Right lobe of liver (tissue), 6 donors: ENCODE measurements at places on chromosomes 5 and 9. TPM values are rescaled to one million over a fixed set of nuclear protein-coding genes. Genes with fewer than 3 reads are reported as not detected.
A peak's percentile ranks its signal among the peaks of the same experiment; 100 is the strongest.

- no peak overlapping the region for H3K4me3 ChIP-seq
- H3K36me3 ChIP-seq, result peaks cover 15% of the 10 kb centered on the region
- H3K4me1 ChIP-seq, result no peaks in the 10 kb centered on the region
- no peaks in the 10 kb centered on the region for H3K27me3 ChIP-seq
- no peak for DNase-seq
- H3K27ac ChIP-seq, result no peak overlapping the region
These were observed 43.5 kb downstream of the NAA35 start for GRCh38 chr9:85984457-85984856.

- no peaks in the 10 kb centered on the region for H3K36me3 ChIP-seq
- peak; percentile 50 for DNase-seq
- no peaks in the 10 kb centered on the region for H3K4me1 ChIP-seq
- peak overlapping the region; percentile 33 for H3K27ac ChIP-seq
- H3K27me3 ChIP-seq, result no peaks in the 10 kb centered on the region
- no peak overlapping the region for H3K4me3 ChIP-seq
These were observed 15.4 kb downstream of the CCDC69 start for GRCh38 chr5:151208481-151208914.

GRCh38 chr9:70406434-70406862 is 8.0 kb downstream of the KLF9 start:
- H3K27me3 ChIP-seq, result no peaks in the 10 kb centered on the region
- no peak overlapping the region for H3K4me3 ChIP-seq
- no peak for DNase-seq
- peaks cover 75% of the 10 kb centered on the region for H3K4me1 ChIP-seq
- no peak overlapping the region for H3K27ac ChIP-seq
- no peaks in the 10 kb centered on the region for H3K36me3 ChIP-seq

GRCh38 chr9:2465921-2466460 is 155.6 kb upstream of the VLDLR start:
- no peak overlapping the region for H3K4me3 ChIP-seq
- H3K27ac ChIP-seq, result peak overlapping the region; percentile 72
- no peaks in the 10 kb centered on the region for H3K27me3 ChIP-seq
- H3K36me3 ChIP-seq, result no peaks in the 10 kb centered on the region

Gene SOX30
- not detected for total RNA-seq

Gene RNF130
- 96.7 TPM for total RNA-seq

DNA sequence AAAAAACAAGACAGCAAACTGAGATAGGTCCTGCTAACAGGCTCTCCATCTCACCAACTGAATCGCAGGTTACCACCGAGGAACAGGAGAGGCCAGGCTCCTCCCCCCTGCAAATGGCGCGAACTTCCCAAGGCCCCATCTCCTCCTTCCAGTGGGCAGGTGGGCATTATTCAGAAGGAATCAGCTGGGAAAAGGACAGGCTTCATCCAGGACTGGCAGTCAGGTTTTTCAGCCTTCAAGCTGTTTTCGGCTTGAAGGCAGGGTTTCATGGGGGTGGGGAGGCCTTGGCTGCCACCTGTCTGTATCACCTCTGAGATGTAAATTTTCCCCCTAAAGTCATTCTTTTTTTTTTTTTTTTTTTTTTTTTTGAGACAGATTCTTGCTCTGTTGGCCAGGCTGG is 79.4 kb downstream of the SFXN1 start:
- no peaks in the 10 kb centered on the region for H3K36me3 ChIP-seq
- no peak overlapping the region for H3K27ac ChIP-seq
- H3K4me3 ChIP-seq, result no peak overlapping the region
- H3K27me3 ChIP-seq, result no peaks in the 10 kb centered on the region
- DNase-seq, result no peak

- H3K36me3 ChIP-seq, result no peaks in the 10 kb centered on the region
- H3K4me3 ChIP-seq, result no peak overlapping the region
- no peaks in the 10 kb centered on the region for H3K4me1 ChIP-seq
These were observed 63.0 kb upstream of the TAF11L2 start for GRCh38 chr5:17434982-17435381.

Gene EXD3
- 13.8 TPM for total RNA-seq

- no peaks in the 10 kb centered on the region for H3K36me3 ChIP-seq
- no peak overlapping the region for H3K27ac ChIP-seq
- H3K27me3 ChIP-seq, result no peaks in the 10 kb centered on the region
These were observed 628.1 kb upstream of the TYRP1 start for GRCh38 chr9:12065050-12065449.

Gene ZSWIM6
- total RNA-seq, result 2.8 TPM

DNA sequence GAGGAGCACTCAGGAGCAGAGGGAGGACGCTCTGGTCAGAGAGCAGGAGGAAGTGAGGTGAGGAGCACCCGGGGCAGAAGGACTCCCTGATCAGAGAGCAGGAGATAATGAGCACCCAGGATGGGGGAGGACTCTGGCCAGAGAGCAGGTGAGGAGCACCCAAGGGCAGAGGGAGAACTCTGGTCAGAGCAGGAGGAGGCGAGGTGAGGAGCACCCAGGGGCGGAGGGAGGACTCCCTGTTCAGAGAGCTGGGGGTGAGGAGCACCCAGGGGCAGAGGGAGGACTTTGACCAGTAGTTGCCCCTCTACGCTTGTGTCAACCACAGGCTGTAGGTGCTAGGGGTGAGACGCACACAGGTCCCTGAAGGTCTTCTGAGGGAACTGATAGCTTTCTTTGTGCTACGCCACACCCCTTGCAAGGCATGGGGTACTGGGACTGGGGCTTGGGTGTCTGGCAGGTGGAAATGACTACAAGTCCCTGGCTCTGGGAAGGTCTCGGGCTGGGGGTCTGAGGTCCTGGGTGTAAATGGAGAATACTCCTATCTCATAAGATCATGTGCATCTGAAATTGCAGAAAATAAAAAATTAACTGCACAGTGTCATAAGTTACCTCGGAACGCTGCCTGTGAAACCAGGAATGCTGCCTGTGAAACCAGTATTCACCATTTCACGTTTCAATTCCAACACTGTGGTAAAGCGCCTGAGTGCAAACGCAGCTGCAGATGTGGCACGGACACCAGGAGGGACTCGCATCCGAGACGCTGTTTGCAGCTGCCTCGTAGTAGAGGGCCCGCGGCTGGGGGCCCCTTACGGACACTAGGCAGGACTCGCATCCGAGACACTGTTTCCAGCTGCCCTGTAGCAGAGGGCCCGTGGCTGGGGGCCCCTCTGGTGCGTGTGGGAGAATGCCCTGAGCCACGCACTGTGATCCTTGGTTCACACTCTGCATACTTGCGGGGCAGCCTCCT is 27.0 kb upstream of the SLC6A3 start:
- no peak for DNase-seq
- H3K27me3 ChIP-seq, result no peaks in the 10 kb centered on the region
- H3K27ac ChIP-seq, result no peak overlapping the region
- H3K36me3 ChIP-seq, result no peaks in the 10 kb centered on the region
- H3K4me1 ChIP-seq, result no peaks in the 10 kb centered on the region

- no peaks in the 10 kb centered on the region for H3K36me3 ChIP-seq
- H3K27ac ChIP-seq, result no peak overlapping the region
- H3K4me1 ChIP-seq, result no peaks in the 10 kb centered on the region
These were observed 74.0 kb downstream of the GCNT4 start for GRCh38 chr5:74978345-74978744.

DNA sequence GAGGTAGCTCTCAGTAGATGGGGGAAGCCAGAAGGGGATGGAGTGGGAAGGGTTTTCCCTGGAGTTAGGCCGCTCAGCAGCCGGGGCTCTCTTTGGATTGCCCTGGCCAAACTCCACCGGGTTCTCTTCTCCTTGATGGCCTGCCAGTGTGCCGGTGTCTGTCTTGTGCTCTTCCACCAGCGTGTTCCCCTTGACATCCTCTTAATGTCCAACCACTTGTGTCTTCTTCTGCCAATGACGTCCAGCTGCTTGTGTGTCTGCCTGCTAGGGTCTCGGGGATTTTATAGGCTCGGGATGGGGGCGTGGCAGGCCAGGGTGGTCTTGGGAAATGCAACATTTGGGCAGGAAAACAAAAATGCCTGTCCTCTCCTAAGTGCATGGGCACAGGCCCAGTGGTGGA is 313.1 kb upstream of the PUM3 start:
- no peaks in the 10 kb centered on the region for H3K27me3 ChIP-seq
- no peaks in the 10 kb centered on the region for H3K4me1 ChIP-seq
- H3K27ac ChIP-seq, result no peak overlapping the region

GRCh38 chr5:36881304-36881703 is 4.7 kb downstream of the NIPBL start:
- H3K36me3 ChIP-seq, result no peaks in the 10 kb centered on the region
- no peak overlapping the region for H3K4me3 ChIP-seq
- no peak for DNase-seq
- no peak overlapping the region for H3K27ac ChIP-seq
- H3K4me1 ChIP-seq, result peaks cover 61% of the 10 kb centered on the region
- H3K27me3 ChIP-seq, result no peaks in the 10 kb centered on the region

DNA sequence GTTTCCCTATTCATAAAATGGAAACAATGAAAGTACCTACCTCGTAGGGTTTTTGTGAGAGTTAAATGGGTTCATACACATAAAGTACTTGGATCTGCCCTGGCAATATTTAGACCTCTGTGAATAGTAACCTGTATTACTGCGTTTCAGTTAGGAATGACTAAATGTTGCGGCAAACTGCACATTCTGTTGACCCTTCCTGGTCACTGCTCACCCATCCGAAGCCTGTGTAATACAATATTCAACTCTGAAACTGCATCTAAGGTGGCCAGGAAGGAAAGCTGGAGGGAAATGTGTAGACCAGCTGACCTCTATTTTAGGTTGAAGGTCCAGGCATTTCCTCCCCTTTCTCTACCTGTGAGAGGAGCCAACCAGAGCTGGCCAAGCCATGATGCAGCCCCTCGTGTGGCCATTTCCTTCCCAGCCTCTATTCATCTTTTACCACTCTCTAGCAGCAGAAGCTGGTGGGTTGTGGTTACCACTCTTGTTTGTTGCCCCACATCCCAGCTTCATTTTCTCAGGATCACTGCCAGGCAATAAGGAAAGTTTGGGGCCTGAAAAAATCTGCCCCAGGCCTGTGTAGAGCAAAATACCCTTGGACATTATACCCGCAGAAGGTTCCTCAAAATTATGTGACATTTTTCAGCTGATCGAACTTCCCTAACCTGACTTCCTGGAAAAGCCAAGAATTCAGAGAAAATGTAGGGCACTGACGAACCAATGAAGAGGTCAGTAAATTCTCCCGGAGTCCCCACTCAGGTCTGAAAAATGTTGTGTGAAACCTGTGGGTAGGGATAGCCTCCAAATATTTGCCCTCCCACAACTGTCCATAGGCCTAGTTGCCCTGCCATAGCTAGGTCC is 20.5 kb upstream of the PDCD1LG2 start:
- H3K4me1 ChIP-seq, result no peaks in the 10 kb centered on the region
- no peaks in the 10 kb centered on the region for H3K27me3 ChIP-seq
- H3K36me3 ChIP-seq, result no peaks in the 10 kb centered on the region
- H3K4me3 ChIP-seq, result no peak overlapping the region
- DNase-seq, result no peak
- no peak overlapping the region for H3K27ac ChIP-seq

- no peak for DNase-seq
- no peak overlapping the region for H3K27ac ChIP-seq
- H3K36me3 ChIP-seq, result no peaks in the 10 kb centered on the region
- no peak overlapping the region for H3K4me3 ChIP-seq
- no peaks in the 10 kb centered on the region for H3K27me3 ChIP-seq
These were observed 2.2 kb upstream of the ERAP1 start for GRCh38 chr5:96809921-96810320.

DNA sequence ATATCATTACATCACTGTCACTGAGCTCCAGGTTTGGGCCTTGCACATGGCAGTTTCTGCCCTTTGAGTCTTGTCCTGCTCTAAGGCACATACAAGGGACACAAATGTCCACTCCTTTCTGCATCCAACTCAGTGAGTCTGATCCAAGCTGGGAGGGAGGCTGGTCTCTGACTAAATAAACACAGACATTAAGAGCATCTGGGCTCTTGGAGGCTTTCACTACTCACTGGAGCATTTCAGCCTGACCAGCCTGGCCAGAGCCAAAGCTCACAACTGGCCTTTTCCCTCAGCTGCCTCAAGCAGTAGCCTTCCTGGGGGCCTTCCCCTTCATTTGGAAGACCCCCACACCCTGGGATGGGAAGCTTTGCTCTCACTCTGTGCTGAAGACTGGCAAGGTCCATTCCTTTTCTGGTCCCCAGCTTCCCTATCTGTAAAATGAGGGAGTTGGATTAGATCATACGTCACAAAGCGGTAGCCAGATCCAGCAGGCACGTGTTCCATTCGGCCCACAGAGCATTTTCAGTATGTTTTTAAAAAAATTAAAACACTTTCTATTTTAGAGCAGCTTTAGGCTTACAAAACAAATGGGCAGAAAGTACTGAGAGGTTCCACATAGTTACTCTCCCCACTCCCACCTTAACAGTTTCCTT is 58.6 kb upstream of the XPA start:
- H3K27ac ChIP-seq, result no peak overlapping the region
- no peak overlapping the region for H3K4me3 ChIP-seq
- DNase-seq, result no peak
- no peaks in the 10 kb centered on the region for H3K36me3 ChIP-seq
- peaks cover 15% of the 10 kb centered on the region for H3K4me1 ChIP-seq

- H3K27me3 ChIP-seq, result no peaks in the 10 kb centered on the region
- H3K36me3 ChIP-seq, result no peaks in the 10 kb centered on the region
- no peaks in the 10 kb centered on the region for H3K4me1 ChIP-seq
- DNase-seq, result no peak
These were observed 218.0 kb upstream of the PCSK5 start for GRCh38 chr9:75672478-75672877.

- no peak overlapping the region for H3K4me3 ChIP-seq
- no peaks in the 10 kb centered on the region for H3K36me3 ChIP-seq
- no peaks in the 10 kb centered on the region for H3K27me3 ChIP-seq
- DNase-seq, result no peak
- H3K4me1 ChIP-seq, result no peaks in the 10 kb centered on the region
- peak overlapping the region; percentile 13 for H3K27ac ChIP-seq
These were observed 14.5 kb downstream of the FCN2 start for GRCh38 chr9:134895097-134895496.

Gene SIMC1
- total RNA-seq, result 7.0 TPM

Gene IZUMO3
- not detected for total RNA-seq

Gene TRPM3
- total RNA-seq, result 0.51 TPM

DNA sequence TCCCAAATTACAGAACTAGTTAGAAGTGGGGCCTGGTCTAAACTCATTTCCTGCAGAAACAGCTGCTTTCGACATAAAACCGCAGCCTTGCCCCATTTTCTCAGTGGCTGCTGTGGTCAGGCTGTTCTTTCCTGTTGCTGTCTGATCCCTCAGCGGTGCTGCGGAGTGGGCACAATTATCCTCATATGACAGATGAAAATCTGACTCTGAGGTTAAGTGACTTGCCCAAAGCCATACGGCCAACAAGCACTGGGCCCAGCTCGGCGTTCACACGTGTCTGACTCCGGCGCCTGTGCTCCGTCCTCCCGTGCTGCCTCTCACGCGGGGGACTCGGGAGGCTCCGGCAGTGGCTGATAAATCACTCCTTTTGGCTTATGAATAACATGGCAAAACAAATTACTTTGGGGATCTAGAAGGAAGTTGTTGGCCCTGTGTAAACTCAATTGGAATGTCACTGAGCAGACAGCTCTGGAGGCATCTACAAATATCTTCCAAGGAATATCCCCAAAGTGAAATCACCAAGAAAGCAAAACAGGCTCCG is 142.6 kb upstream of the LMX1B start:
- no peaks in the 10 kb centered on the region for H3K4me1 ChIP-seq
- H3K27me3 ChIP-seq, result no peaks in the 10 kb centered on the region
- no peaks in the 10 kb centered on the region for H3K36me3 ChIP-seq

- H3K27me3 ChIP-seq, result no peaks in the 10 kb centered on the region
- H3K36me3 ChIP-seq, result no peaks in the 10 kb centered on the region
- peak overlapping the region; percentile 61 for H3K27ac ChIP-seq
- DNase-seq, result no peak
- peak overlapping the region; percentile 60 for H3K4me3 ChIP-seq
- no peaks in the 10 kb centered on the region for H3K4me1 ChIP-seq
These were observed 902 bp downstream of the HABP4 start for GRCh38 chr9:96450613-96451528.

- H3K27me3 ChIP-seq, result no peaks in the 10 kb centered on the region
- H3K4me1 ChIP-seq, result peaks cover 73% of the 10 kb centered on the region
- H3K36me3 ChIP-seq, result no peaks in the 10 kb centered on the region
- no peak overlapping the region for H3K4me3 ChIP-seq
- peak overlapping the region; percentile 99 for H3K27ac ChIP-seq
- DNase-seq, result no peak
These were observed 6.0 kb downstream of the B4GALT1 start for GRCh38 chr9:33161011-33161588.
